CD4-positive, alpha-beta T cell treated with Interleukin-21 for 1 hour (primary cell): ENCODE measurements at places on chromosomes 4 and X.
A peak's percentile ranks its signal among the peaks of the same experiment; 100 is the strongest.

DNA sequence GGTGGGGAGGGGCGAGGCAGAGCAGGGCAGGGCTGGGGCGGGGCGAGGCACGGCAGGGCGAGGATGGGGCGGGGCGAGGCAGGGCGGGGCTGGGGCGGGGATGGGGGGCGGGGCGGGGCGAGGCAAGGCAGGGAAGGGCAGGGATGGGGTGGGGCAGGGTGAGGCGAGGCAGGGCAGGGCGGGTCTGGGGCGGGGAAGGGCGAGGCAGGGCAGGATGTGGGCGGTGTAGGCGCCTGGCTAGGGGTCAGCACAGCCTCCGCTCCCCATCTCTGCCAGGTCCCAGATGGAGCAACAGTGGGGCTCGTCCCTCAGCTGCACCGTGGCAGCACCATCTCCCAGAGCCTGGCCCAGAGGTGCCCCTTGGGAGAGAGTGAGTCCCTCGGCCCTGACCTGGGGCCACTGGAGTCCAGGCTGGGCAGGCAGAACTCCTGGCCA lies 4.2 kb upstream of the SRPK3 start:
- DNase-seq, result no peak

- no peak for DNase-seq
Observed at GRCh38 chrX:150363561-150364346, 637 bp downstream of the MAMLD1 start.

- DNase-seq, result no peak
Observed at GRCh38 chrX:107199491-107199890, 6.7 kb downstream of the NUP62CL start.

- peak; percentile 48 for DNase-seq
Observed at GRCh38 chrX:19382555-19383145, 38.9 kb downstream of the PDHA1 start.

DNA sequence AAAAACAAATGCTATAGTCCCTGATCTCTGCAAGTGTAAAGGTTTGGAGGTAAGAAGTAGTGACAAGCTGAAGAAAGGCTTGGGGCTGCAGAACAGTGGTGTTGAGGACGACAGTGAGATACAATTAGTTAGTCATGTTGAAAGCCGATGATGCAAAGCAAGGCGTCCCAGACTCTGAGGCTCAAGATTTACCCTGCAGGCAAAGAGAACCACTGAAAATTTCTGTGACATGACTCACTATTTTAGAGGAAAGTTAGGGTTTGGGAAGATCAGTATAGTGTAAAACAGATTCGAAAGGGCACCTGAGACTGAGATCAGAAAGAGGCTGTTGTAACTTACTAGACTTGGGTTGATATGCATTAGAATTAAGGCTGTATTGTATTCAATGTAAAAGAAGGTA lies 281.3 kb upstream of the FTHL17 start:
- no peak for DNase-seq

- DNase-seq, result no peak
Observed at GRCh38 chr4:185119927-185120630, 23.0 kb upstream of the SLC25A4 start.
